CD4-positive, alpha-beta T cell treated with Interleukin-10 for 1 hour (primary cell): ENCODE measurements at places on chromosomes 6 and 20.

GRCh38 chr6:85360794-85361642, 88.9 kb upstream of the NT5E start:
- no peak for DNase-seq

DNA sequence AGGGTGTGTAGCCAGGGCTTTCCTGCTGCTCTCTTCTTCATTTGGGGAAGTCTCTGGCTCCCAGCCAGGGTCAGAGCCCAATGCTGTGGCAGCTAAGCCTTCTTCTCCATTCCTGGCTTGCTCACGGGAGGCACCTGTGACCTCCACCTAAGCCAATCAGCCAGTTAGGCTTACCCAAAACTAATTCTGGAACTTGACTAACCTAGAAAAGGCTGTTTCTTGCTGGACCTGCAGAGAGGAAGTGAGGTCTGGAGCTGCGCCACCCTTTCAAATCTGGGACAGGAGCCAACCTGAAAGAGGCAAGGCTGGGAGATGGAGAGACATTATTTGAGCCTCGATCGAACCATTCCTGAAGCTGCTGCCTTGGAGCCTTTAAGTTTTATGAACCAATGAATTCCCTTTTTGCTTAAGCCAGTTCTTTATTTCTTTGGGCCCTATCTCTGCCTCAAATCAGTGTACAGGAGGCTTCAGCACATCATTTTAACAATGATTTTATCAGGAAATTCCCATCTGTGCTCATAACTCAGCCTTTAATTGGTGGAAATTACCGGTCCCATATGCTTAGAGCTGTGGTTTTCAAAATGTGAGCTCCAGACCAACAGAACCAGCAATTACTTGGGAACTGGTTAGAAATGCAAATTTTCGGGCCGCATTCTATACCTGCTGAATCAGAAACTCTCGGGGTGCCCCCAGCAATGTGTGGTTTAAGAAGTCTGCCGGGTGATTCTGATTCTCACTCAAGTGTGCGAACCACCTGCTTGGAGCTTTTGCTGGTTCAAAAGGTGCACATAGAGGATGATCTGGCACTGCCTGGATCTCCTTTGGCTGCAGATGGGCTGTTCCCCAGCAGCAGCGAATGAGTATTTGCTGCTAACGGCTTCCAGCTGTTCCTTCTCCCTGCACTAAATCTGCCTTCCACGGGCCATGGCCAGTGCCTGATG, 97.4 kb upstream of the RNF24 start:
- no peak for DNase-seq

- DNase-seq = no peak
These were observed 1.9 kb upstream of the PTK6 start for GRCh38 chr20:63539092-63539430.

DNA sequence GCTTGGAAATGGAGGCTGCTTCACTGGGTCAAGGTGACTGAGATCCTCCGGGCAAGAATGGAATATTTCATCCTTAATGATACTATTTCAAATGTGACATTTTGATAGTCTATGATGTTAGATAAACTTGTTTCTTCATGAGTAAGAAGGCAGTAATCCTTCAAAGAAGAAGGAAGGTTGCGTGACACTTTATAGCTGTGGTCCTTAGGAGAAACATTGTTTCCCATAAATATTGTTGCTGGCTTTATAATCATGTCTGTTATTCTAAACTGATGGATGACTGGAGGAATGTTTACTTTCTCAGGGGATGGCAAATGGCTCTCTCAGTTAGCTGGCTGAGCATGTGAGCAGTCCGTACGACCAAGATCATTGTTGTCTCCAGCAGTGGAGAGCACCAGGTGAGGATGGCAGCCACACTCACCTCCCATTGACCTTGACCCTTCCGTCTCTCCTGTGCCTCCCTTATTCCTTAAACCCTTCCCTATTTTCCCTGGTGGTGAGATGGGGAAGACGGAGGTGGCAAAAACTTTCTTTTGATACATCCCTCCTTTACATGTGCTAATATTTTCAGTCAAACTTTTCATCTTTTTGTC, 171.2 kb upstream of the OLIG3 start:
- DNase-seq = no peak
